Stimulated activated CD4-positive, alpha-beta T cell treated with anti-CD3 and anti-CD28 coated beads, Interleukin-4, amount 100 ng/mL, for 1 hour (primary cell): ENCODE measurements at places on chromosomes 3 and 15.

DNA sequence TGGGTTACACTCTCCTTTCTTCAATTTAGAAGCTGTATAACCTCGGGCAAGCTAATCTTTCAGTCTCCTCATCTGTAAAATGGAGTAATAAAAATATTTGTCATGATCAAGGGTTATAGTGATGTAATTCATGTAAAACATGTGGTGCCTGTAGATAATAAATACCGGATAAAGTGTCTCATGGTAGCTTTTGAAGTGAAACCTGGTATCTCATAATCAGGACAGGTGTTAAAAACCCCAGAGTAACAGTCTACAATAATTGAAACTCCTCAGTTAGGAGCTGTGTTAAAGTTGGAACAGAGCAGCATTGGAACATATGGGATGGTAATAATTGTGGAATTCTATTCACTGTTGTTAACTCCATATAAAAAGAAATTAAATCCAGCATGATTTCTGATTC lies 884 bp upstream of the KNL1 start:
- DNase-seq = no peak

DNA sequence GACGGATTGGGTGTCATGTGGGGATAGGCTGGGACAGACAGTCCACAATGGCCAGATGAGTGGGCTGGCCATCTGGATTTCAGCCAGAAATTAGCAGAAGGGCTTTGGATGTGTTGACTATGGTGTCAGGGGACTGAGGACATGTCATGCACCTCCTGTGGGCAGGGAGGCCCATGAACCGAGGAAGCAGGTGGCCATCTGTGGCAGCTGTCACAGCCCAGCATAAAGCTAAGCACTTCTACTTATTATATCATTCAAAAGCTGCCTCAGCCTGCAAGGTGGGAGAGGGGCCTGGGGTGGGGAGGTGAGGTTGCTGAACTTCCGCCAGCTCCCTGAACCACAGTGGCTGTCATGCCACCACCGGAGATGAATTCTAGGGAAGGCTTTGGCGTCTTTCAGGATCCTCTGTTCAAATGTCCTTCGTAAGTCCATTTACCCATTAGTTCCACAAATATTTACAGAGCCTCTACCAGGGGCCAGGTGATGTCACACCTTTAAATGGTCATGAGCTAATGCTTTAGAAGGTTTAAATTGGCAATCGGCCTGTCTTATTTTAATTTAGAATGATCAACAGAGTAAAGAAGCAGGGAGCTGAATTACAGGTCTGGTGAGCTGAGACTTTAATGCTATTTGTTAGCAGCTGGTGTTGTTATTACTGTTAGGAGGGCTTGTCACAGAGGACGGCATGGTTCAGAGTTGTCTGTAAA lies 23.6 kb upstream of the CAV3 start:
- DNase-seq = no peak

GRCh38 chr3:183264268-183264667 lies 11.2 kb downstream of the B3GNT5 start:
- DNase-seq = no peak

GRCh38 chr3:148727231-148727630 lies 29.5 kb downstream of the AGTR1 start:
- DNase-seq = no peak

DNA sequence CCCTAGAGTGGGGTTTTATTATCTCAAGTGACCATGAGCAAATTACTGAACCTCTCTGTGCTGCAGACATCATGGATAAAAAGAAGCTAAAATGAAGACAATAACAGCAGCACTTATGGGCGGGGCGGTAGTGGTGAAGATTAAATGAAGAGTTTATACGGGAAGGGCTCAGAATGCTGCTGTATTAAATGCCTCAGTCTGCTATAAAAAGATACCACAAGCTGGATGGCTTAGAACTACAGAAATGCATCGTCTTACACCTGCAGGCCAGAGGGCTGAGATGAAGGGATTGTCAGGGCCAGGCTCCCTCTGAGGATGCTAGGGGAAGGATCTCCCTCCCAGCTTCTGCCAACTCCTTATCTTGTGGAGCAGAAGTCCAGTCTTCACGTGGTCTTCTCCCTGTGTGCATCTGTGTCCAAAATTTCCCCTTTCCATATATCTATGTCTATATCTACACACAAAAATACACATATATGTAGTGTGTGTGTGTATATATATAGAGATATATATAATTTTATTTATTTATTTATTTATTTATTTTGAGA lies 2.9 kb downstream of the ALG1L2 start:
- no peak for DNase-seq

- no peak for DNase-seq
These were observed 21.5 kb downstream of the PLD1 start for GRCh38 chr3:171788546-171789351.

DNA sequence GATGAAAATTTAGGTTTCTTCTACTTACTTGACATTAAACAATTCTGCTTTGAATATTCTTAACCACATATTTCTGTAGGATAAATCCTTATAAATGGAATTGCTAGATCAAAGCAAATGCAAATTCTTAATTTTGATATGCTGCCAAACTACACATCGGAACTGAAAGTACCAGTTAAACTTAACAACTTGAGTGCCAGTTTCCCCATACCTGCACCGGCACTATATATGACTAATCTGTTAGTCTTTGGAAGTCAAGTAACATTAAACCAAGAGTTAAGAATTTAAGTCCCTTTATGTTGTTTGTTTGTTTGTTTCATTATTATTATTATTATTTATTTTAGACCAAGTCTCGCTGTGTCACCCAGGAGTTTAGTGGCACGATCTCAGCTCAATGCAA lies 103.9 kb upstream of the AKAP13 start:
- no peak for DNase-seq

- DNase-seq = no peak
These were observed 291.0 kb downstream of the PLOD2 start for GRCh38 chr3:145869958-145870357.

GRCh38 chr3:60917141-60917540 lies 334.1 kb downstream of the FHIT start:
- DNase-seq = no peak

DNA sequence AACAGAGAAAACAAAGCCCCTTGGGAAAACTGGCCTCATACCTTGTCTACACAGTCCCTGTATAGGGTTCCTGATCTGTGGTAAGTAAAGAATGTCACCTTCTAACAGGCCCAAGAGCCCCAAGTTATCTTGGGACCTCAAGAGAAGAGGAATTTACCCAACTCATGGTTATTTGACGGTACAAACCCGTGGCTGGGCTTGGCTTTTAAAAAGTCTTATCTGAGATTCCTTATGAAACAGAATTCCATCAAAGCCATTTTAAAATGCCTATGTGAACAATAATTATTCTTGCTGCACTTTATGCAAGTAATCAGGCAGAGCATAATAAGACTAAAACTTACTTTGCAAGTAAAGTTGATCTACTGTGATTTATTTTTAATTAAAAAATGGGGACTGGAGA lies 13.9 kb upstream of the SORD start:
- DNase-seq = no peak

GRCh38 chr15:43085921-43086320 lies 19.9 kb downstream of the UBR1 start:
- DNase-seq = no peak

DNA sequence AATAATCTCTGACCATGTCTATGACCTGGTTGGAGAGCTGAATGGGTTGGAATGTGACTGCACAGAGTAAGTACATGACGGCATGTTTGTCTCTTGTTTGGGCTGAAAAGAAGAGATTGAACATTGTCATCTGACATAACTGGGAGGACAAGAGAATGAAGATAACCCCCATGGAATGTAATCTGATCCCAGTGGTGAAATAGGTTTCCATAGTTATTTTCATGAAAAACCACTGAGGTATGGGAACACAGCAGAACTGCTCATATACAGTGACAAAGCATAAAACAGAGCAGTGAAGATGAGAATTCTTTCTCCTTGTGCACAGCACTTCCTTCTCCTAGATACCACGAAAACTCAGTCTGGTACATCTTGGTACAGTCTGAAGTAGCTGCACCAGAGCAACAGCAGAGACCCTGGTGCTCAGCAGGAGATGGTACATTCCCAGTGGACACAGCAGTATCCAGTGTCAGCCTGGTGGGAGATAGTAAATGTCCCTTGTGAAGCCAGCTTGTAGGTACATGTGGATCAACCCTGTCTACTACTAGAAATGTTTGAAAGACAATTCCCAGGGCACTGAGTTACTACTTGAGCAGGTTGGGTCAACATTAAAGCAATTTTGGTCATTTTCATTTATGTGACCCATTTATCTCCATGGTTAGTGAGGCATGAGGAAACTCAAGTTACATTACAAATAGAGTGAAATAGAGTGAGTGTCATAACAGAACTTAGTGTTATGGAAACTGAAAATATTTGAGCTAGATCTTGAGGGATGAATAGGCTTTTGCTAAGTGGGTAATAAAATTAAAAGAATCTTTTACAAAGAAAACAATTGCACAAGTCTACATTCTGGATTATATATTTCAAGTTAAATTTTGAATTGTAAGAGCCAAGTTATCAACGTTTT lies 178.3 kb downstream of the SUCNR1 start:
- no peak for DNase-seq

- no peak for DNase-seq
These were observed 90.2 kb upstream of the LMOD3 start for GRCh38 chr3:69212411-69213160.

GRCh38 chr3:13580256-13581023 lies 31.5 kb downstream of the FBLN2 start:
- no peak for DNase-seq

DNA sequence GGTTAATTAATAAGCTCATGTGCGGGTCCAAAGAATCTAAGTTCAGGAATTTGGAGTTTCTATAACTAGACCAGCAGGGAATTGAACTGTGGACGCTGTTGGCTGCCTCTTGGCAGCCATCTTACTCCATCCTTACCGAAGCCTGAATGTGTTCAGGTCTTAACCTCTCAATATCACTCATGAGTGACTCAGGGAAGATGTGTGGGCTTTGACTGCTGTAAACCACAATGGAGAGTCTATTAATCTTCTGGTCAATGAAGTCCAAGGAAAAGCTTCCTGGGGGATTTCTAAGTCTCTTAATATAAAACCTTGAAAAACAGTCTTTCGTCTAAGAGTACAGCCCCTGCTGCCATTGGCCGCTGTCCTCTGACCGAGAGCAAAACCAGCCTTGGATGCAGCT lies 46.7 kb upstream of the OXTR start:
- DNase-seq = no peak
